ENCODE measurements at places on chromosomes 1 and 21.
A peak's percentile ranks its signal among the peaks of the same experiment; 100 is the strongest.

GRCh38 chr1:203089651-203090045 is 3.8 kb upstream of the MYOG start:
- no peak for DNase-seq
- H3K4me3 ChIP-seq, result no peak overlapping the region
- H3K27me3 ChIP-seq, result no peaks in the 10 kb centered on the region
- H3K36me3 ChIP-seq, result no peaks in the 10 kb centered on the region
- no peaks in the 10 kb centered on the region for H3K4me1 ChIP-seq

- no peak overlapping the region for H3K27ac ChIP-seq
- DNase-seq, result no peak
- H3K4me1 ChIP-seq, result no peaks in the 10 kb centered on the region
- no peaks in the 10 kb centered on the region for H3K36me3 ChIP-seq
These were observed 352.5 kb upstream of the VAMP3 start for GRCh38 chr1:7418442-7419080.

- no peaks in the 10 kb centered on the region for H3K36me3 ChIP-seq
- no peaks in the 10 kb centered on the region for H3K27me3 ChIP-seq
- no peak for DNase-seq
- H3K27ac ChIP-seq, result no peak overlapping the region
- H3K4me1 ChIP-seq, result no peaks in the 10 kb centered on the region
These were observed 115.7 kb upstream of the IPO9 start for GRCh38 chr1:201713086-201713810.

GRCh38 chr1:51686450-51686849 is 69.6 kb downstream of the OSBPL9 start:
- H3K27me3 ChIP-seq, result no peaks in the 10 kb centered on the region
- H3K4me1 ChIP-seq, result no peaks in the 10 kb centered on the region
- no peaks in the 10 kb centered on the region for H3K36me3 ChIP-seq

GRCh38 chr1:222653178-222653827 is 35.4 kb downstream of the MIA3 start:
- peaks cover 8% of the 10 kb centered on the region for H3K36me3 ChIP-seq
- no peaks in the 10 kb centered on the region for H3K4me1 ChIP-seq
- H3K27me3 ChIP-seq, result no peaks in the 10 kb centered on the region
- H3K4me3 ChIP-seq, result no peak overlapping the region
- H3K27ac ChIP-seq, result no peak overlapping the region

DNA sequence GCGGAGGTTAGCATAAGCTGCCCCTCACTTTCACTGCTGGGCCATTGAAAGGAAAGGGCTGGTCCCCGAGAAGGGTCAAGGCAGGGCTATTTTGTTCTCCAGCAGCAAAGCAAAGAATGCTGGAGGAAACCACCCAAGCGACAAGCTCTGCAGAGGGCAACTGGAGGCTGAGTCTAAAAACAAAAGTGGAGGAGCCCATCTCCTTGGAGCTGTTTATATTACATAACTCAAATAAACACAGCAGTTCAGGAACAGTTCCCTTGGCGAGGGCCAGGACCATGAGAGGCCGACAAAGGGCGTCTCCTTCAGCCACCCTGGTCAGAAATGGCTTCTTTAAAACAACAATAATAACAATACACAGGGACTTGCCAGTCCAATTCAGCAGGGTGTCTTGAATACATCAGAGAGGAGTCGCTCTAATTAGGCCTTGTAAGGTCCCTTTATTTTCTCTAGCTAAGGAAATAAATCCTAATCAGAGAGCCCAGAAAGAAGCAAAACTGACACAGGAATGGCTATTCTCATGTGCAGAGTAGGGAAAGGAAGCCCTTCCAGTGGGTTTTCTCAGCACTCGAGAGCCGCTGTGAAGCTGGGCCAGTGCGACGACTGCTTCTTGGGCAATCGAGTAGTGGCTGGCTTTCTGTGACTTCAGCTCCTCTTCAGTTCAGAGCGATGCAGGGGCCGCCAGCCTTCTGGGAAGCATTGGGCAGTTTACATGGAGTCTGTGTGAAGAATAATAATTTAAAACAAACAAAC is 57.0 kb upstream of the TARBP1 start:
- H3K4me1 ChIP-seq, result no peaks in the 10 kb centered on the region
- no peak for DNase-seq
- H3K27ac ChIP-seq, result no peak overlapping the region

DNA sequence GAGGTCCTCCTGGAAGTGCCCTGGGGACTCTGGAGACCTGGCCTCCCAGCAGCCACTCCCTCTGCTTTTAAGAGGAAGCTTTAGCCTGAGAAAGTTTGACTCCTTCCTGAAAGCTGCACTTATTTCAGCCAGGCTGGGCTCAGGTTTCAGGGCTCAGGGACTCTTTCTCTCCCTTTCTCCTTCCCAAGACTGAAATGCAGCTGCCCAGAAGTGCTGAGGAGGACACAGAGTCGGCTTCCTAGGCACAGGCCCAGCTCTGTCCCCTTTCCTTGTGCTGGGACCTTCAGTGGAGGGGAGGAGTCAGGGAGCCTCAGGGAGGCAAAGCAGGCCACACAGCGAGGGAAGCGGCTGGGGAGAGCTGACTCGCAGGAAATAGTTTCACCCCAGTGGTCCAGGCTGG is 137.3 kb downstream of the NAV1 start:
- H3K27me3 ChIP-seq, result no peaks in the 10 kb centered on the region
- peak overlapping the region; percentile 28 for H3K27ac ChIP-seq
- no peaks in the 10 kb centered on the region for H3K36me3 ChIP-seq
- DNase-seq, result no peak
- H3K4me3 ChIP-seq, result no peak overlapping the region

- no peak overlapping the region for H3K4me3 ChIP-seq
- no peak for DNase-seq
- no peaks in the 10 kb centered on the region for H3K27me3 ChIP-seq
- H3K36me3 ChIP-seq, result peaks cover 9% of the 10 kb centered on the region
These were observed 8.8 kb downstream of the SYF2 start for GRCh38 chr1:25223471-25223870.

- H3K36me3 ChIP-seq, result no peaks in the 10 kb centered on the region
- DNase-seq, result no peak
- peaks cover 19% of the 10 kb centered on the region for H3K4me1 ChIP-seq
- no peaks in the 10 kb centered on the region for H3K27me3 ChIP-seq
These were observed 654 bp upstream of the ARHGEF2 start for GRCh38 chr1:155978973-155979429.
